ENCODE measurements at places on chromosomes 7 and 10. TPM values are rescaled to one million over a fixed set of nuclear protein-coding genes. Genes with fewer than 3 reads are reported as not detected.

DNA sequence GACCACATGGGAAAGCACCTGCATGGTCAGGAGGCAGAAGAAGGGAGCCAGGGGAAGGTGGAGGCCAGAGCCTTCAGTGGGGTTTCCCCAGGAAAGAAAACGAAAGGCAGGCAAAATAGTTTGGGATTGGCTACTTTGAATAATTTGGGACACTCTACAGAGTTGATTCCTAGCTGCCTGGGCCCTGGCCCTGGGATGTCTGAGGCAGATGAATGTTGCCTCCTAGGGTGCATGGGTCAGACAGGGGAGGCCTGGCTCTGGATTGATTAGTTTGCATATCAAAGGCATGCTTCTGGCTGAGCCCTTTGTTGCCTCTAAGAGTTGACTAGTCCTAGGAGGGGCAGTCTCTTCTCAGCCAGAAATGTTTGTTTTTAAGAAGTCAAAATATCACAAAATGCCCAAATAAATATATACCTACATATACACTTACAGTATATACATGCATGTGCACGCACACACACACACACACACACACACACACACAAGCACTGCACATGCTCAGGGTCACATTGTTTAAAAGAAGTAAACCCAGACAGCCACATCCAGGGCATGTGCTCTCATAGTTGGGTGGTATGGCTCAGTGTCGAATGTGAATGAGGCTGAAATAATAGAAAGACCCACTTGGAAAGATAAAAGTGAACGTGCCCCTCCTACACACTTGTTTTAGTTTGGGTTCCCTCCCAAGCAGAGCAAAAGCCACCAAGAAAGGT, 184.2 kb downstream of the GPAM start:
- DNase-seq = no peak

- peak; percentile 6 for DNase-seq
These were observed 678.5 kb upstream of the ANKRD30A start for GRCh38 chr10:36446881-36447280.

DNA sequence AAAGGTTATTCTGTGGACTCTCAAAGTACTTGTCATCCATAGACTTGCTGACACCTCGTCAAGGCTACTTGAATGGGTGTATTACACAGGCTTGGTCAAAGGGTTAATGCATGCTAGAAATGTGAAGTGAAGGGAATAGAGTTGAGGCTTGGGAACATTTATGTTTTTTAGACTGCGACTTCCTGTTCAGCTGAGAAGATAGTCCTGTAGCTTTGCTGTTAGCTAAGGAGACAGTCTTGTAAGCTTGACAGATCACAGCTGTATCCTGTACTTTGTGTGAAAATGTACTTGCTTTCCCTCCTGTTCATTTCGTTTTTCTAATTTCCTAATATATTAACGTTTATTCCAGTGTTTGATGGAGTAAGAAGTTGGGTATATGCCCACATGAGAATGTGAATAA, 52.1 kb downstream of the ADD3 start:
- no peak for DNase-seq

DNA sequence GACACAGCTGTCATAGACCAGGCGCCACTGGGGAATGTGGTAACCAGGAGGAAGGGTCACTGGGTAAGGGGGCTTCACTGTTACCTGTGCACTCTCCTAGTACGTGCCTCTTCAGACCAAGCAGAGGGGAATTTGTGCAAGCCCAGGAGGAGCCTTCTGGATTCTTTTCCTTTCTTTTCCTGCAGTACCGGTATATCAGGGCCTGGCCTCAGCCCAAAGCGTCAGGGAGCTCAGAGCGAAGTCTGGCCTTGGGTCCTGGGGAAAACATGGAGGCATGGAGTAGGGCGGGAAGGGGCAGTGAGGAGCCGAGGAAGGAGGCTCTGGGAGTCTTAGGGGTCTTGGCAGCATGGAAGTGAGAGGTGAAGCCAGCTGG, 133.6 kb upstream of the GDF10 start:
- DNase-seq = no peak

DNA sequence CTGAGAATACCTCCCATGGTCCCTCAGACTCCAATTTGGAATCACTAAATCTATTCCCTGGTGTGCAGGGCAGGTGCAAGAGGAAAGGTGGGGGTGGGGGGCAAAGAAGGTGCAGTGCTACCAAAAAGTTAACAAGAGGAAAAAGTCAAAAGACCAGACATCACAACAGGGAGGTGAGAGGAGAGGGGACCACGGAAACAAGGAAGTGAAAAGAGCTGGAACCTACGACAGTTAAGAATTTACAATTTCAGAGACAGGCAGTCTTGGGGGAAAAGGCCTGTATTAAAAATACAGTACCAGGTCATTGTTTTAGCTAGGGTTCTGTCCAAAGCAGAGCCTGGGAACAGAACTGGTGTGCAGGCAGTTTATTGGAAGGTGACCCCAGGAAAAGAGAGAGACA, 14.6 kb downstream of the ITGB1 start:
- no peak for DNase-seq

- DNase-seq = no peak
These were observed 2.5 kb downstream of the PFKP start for GRCh38 chr10:3069876-3070275.

- DNase-seq = no peak
These were observed 303.3 kb upstream of the PHYHIPL start for GRCh38 chr10:58873161-58873560.

DNA sequence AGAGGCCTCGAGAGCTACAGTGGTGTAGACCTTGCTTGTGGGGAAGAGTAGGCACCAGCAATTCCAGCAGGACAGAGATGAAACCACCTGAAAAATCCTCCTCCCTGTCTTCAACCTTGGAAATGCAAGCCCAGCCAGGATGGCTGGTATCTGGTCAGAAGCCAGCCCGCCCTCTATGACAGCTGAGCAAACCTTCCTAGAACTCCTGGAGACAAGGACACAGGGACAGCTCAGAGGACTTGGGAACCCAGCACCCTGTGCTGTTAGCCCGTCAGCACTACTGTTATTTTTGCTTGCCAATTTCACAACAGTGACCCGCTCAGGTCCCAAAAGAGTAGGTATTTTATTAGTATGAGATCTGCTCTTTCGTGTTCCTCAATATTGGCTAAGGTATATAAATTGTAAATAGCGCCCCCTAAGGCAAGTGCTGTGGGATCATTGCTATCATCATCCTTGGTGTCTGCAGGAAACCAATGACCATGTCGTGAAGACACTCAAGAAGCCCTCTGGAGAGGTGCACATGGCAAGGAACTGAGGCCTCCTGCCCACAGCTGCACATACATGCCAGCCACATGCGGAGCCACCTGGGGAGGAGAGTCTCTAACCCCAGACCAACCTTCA, 156.5 kb upstream of the CHST15 start:
- DNase-seq = no peak

DNA sequence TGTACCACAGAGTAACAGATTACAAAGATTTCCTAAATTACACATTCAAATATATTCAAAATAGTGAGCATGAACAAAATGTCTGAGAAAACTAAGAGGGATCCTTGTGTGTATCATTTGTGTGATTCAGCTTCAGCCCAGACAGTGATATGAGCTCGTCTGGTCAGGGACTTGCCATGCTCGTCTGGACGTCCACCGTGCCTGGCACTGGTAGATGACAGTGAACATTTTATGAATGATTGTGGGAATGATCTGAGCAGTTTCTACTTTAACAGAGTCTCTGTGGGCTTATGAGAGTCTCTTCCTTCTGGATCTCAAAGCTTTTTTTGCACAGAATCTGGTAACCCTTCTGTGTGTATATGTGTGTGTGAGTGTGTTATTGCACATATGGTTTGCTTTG, 34.2 kb upstream of the ANKRD2 start:
- no peak for DNase-seq

DNA sequence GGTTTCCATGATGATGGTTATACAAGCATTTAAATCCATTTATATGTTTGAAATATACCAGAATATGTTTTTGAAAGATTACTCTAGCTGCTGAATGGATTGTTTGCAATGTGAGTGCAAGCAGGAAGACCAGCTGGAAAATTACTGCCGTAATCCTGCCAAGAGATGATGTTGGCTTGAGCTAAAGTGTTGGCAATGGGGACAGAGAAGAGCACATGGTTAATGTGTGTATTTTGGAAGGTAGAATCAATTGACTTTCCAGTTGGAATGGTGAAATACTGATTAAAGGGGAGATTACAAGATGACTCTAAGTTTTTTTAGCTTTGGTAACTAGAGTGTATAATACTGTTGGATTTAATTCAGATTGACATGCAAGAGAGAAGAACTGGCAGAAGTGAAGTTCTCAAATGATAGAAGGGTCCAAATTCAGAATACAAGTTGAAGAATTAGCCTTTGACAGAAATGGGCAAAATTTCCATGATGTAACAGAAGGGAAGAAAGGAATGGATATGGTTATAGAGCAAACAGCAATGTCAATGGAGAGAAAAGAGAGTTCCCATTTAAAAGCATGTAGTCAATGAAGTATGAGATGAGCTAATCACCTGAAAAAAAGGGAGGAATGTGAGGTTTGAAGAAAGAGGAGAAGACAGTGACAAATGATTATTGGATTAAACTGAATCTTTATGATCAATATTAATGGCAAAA, 422.0 kb downstream of the CDC14C start:
- DNase-seq = no peak

GRCh38 chr10:6689036-6689435, 109.0 kb upstream of the PRKCQ start:
- DNase-seq = no peak

DNA sequence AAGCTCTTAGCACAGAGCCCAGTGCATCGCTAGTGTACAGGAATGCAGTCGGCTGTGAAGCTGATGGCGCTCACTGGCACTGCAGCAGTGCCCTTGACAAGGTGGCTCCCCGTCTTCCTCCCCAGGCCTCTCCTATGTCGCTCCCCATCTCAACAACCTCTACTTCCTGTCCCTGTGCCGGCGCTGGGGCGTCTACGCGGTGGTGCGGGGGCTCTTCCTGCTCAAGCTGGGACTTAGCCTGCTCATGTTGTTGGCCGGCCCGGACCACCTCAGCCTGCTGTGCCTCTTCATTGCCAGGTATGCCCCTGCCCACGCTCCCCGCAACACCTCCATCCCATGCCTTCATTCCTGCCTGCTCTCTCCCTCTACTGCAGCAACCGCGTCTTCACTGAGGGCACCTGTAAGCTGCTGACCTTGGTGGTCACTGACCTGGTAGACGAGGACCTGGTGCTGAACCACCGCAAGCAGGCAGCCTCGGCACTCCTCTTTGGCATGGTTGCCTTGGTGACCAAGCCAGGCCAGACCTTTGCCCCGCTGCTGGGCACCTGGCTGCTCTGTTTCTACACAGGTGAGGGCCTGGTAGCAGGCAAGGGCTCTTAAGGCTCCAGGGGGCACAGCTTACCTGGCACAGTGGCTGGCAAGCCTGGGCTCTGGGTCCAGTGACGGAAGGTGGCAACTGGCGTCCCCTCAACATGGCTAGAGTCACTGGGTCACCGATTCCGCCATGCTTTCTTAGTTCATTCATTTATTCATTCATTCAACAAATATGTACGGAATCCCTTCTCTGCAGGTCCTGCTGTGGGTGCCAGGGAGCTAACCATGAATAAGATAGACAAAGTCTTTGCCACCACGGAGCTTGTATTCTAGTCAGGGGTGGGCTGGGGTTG, 22.3 kb upstream of the C10orf95 start:
- no peak for DNase-seq

GRCh38 chr7:96685755-96686154, 23.9 kb downstream of the SEM1 start:
- DNase-seq = no peak

DNA sequence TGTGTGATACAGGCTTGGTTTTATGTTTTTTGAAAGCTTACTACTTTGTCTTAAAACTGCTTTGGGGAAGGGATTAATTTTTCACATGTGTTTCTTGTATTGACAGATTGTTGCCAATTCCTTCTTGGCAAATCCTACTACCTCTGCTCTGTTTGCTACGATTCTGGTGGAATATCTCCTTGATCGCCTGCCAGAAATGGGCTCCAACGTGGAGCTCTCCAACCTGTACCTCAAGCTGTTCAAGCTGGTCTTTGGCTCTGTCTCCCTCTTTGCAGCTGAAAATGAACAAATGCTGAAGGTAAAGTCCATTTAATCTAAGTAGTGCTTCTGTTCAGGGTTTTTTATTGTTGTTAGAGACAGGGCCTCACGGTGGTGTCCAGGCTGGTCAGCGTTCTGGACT, 33.6 kb downstream of the TRRAP start:
- no peak for DNase-seq

DNA sequence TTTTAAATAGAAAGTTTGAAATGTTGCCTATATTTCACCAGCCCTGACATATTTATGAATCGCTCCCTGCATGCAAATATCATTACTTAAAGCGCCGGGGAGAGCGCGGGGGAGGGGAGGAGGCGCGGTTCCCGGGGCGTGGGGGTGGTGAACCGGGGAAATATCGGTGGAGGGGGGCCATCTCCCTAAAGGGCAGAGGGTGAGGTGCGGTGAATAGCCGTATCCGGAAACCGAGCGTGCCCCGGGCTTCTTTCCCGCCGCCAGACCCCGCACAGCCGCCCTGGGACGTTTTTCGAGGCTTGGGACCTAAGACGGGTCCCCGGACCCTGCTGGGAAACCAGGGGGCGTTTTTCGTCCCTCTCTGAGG, 6.9 kb upstream of the ZNF503 start:
- DNase-seq = peak; percentile 35

DNA sequence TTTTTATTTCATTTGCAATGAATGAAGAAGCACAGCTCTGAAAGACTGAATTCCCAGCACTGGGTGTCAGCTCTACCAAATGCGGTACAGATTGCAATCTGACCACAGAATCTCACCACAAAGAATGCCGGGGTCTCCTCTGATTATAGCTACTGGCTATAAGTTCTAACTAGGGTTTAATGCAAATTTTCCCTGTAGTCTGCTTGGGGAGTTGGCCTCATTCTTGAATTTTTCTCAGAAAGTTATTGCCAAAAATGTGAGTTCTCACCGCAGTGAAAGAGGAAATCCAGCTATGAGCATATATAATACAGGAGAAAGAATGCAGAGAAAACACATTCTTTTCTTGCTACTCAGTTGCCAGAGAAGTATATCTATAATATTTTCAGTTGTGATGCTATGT, 1255.7 kb upstream of the LRRTM3 start:
- DNase-seq = no peak

- peak; percentile 44 for DNase-seq
These were observed 184.2 kb downstream of the KMT2E start for GRCh38 chr7:105198223-105198622.

DNA sequence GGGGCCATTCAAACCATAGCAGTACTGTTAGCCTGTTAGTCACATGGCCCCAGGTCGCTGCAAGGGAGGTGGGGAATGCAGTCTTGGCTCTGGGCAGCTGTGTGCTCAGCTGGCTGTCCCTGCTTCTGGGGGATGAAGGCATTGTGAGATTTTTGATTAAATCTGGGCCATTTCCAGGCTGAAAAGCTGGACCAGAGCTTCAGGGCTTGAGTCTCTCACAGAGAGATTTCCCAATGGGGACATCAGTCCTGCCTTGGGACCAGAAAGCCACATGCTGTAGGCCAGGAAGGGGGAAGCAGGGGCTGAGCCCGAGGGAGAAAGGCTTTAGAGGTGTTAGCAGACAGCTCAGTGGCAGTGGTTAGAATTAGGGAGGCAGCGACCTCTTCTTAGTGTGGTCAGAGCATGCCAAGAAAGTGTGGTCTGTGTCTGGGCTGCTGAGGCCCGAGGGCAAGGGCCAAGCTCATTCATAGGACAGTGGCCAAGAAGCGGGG, 33.6 kb downstream of the PALD1 start:
- no peak for DNase-seq

The HMX3 gene
- total RNA-seq = not detected

The PRPS1L1 gene
- not detected for total RNA-seq

The FAM25G gene
- not detected for total RNA-seq

The BTBD16 gene
- 0.47 TPM for total RNA-seq

The BMS1 gene
- 15.8 TPM for total RNA-seq

The APBB1IP gene
- 1.6 TPM for total RNA-seq

The CRYGN gene
- not detected for total RNA-seq

The ZNF736 gene
- not detected for total RNA-seq

The ZNF277 gene
- total RNA-seq = 45.8 TPM

The IFIT1B gene
- total RNA-seq = not detected

The COL28A1 gene
- 0.47 TPM for total RNA-seq

The SPDYE2 gene
- not detected for total RNA-seq

Measured in hepatocyte (in vitro differentiated cells).